ENCODE measurements at places on chromosomes 7 and 10.

GRCh38 chr10:92124616-92125143 lies 166.2 kb downstream of the CPEB3 start:
- peak; percentile 82 for DNase-seq

DNA sequence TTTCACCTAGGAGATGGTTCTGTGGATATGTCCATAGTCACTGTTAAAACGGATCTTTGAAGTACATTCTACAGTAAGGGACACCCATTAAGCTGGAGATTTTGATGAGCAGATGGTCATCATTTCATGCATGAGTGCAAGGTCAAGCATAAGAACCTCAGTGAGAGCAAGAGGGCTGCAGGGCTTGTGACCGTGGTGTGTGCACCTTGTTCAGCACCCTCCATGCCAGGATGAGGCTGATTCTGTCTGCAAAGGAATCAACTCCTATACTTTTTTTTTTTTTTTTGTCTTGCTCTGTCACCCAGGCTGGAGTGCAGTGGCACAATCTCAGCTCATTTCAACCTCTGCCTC lies 17.6 kb downstream of the PDSS1 start:
- no peak for DNase-seq

DNA sequence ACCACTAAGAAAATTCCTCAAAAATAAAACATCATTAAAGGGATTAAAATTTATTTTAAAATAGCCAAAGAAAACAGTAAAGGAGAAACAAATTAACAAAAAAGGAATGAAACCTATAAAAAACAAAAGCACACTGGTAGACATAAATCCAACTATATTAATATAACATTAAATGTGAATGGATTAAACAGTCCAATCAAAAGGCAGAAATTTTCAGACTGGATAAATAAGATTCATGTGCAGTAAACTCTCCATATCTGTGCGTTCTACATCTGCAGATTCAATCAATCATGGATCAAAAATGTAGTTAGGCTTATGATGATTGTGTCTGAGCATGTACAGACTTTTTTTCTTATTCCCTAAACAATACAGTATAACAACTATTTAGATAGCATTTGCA lies 42.6 kb downstream of the ZNF518A start:
- no peak for DNase-seq

GRCh38 chr7:99293167-99293566 lies 20.5 kb downstream of the MYH16 start:
- DNase-seq: no peak

GRCh38 chr7:55644567-55644966 lies 72.3 kb upstream of the VOPP1 start:
- DNase-seq: no peak

DNA sequence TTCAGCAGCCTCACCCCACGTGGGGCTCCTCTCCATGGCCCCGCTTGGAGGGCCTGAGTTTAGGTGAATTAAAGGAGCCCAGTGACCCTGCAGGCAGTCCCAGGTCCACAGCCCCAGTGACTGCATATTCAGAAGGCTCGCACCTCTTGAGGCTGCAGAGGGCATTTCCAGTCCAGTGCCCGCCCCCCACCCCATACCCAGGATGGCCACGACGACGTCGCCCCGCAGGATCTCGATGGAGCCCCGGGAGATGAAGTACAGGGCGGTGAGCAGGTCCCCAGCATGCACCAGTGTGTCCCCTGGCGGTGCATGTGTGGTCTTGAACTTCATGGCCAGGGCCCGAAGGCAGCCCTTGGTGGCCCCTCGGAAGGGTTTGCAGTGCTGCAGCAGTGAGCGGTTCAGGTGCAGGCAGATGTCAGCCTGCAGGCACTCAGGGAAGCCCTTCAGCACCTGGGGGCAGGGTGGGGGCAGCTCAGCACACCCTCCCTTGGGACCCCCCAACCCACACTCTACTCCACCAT lies 28.1 kb downstream of the KCNH2 start:
- DNase-seq: no peak

- no peak for DNase-seq
Measured at GRCh38 chr10:71333129-71333887, 14.2 kb downstream of the SLC29A3 start.

GRCh38 chr10:126137562-126138221 lies 241.3 kb downstream of the FANK1 start:
- DNase-seq: no peak

- DNase-seq: no peak
Measured at GRCh38 chr10:124249812-124250432, 156.5 kb upstream of the CHST15 start.

- peak; percentile 50 for DNase-seq
Measured at GRCh38 chr7:41006306-41006995, 696.4 kb downstream of the INHBA start.

- DNase-seq: no peak
Measured at GRCh38 chr7:38825721-38826440, 83.1 kb downstream of the VPS41 start.

- DNase-seq: no peak
Measured at GRCh38 chr10:6114299-6114698, 25.5 kb downstream of the RBM17 start.

DNA sequence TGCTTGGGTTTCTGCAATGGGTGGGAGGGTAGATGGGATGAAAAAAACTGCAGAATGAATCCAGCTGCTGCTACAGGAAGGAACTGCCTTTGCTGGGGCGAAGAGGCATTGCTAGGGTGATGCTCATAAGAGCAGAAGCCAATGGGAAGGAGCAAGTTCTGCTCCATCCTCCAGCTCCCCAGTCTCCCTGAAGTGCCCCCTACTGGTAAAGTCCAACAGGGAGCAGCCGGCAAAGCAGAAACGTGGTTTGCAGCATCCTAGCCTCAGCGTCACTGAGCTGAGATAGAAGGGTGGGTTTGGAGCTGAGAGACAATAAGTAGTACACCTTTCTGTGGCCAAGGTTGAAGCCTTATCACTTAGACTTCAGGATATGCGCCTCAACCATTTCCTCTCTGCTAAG lies 220.5 kb downstream of the CCSER2 start:
- no peak for DNase-seq

DNA sequence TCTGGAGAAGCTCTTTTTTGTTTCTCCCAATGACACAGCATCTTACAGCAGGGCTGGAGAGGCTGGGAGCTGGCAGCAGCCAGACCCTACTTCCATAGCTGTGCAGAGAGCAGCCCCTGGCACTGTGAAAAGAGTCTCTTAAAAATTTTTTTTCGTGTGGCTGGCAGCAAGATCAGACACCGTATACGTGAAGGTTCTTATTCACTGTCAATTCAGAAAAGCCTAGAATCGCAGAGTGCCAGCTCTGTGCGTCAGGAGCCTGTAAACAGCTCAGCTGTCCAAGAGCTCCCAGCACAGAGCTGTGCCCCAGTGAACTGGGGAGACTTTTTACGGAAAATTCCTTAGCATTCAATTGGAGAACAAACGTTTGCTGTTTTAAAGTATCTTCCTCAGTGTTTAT lies 6.5 kb downstream of the BAG3 start:
- DNase-seq: no peak

DNA sequence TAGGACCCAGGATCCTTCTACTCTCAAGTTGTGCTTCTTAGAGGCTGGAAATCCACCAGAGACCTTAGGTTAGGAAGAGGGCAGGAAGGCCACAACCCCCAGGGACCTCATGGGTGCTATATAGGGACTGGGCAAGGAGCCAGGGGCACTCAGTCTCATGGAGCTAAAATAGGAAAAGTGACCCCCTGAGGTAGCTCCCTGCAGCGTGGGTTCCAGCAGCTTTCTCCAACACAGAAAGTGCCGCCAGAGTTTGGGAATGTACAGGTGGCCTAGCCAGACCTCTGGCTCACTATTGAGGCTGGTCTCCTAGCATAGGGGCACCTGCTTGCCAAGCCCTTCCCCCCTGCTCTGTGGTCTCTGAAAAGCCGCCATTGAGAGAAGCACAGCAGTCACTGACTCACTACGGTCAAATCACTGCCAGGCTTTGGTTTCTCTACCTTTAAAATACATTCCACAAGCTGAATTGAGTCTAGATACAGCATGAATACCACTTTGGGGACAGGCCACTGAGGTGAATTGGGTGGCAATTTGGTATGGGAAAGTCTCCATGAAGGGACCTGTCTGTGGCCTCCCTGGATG lies 333.2 kb upstream of the PODXL start:
- no peak for DNase-seq

GRCh38 chr7:80859272-80859970 lies 59.4 kb downstream of the SEMA3C start:
- no peak for DNase-seq

GRCh38 chr10:97230146-97230545 lies 44.4 kb upstream of the SLIT1 start:
- no peak for DNase-seq

DNA sequence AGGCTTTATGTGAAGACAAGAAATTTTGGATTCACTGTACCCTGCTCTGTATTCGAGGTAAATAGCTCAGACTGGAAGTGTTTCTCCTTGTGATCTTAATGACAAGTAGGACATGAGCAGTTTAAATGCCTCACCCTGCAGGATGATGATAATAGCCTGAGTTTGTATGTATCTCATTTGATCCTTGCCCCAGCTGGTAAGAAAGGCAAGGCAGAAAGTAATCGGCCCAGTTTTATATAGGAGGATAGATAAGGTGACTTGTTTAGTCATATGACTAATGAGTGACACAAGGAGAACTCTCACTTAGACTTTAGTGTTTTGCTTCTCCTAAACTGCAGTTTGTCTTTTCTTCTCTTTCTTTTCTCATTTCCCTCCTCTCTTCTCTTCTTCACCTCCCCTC lies 372.6 kb downstream of the PHF14 start:
- DNase-seq: no peak

- no peak for DNase-seq
Measured at GRCh38 chr7:141960687-141961422, 12.7 kb downstream of the TAS2R38 start.

GRCh38 chr7:114312649-114313048 lies 102.0 kb upstream of the FOXP2 start:
- DNase-seq: peak; percentile 28

DNA sequence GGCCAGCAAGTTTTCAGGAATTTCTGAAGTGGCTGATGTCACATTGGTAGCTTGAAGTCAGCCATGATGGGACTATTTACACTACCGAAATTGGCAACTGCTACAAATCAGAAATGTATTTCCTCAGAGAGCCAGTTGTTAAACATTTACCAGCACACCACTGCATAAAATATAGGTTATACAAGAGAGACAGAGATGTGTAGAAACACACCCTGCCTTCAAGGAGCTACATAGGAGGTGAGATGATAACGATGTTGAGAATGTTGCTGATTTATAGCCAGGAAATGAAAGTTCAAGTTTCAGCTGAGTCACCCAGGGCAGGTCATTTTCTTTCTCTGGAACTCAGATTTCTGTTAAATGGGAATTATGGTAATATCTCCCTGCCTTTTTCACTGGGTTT lies 46.0 kb upstream of the TCF7L2 start:
- DNase-seq: no peak

DNA sequence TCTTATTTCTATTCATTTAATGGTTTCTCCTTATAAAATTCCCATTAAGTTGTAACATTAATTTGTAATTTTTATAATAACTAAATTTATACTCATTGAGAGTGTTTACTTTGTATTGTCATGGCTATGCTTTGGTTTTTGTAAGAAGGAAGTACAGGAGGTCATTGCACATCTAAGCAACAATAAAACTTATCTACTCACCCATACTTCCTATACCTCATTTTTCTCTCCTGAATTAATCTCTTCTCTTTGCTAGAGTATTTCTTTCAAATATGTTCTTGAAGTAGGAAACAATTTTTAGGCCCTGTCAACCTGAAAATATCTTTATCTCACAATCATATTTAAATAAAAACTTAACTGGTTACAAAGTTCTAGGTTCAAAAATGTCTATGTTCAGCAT lies 95.4 kb upstream of the WDR11 start:
- DNase-seq: no peak

- DNase-seq: no peak
Measured at GRCh38 chr7:116591202-116592040, 66.6 kb downstream of the CAV1 start.

GRCh38 chr7:134356421-134356936 lies 39.7 kb upstream of the SLC35B4 start:
- DNase-seq: no peak

GRCh38 chr7:66664590-66665293 lies 36.1 kb downstream of the KCTD7 start:
- DNase-seq: no peak

- no peak for DNase-seq
Measured at GRCh38 chr10:16184906-16185305, 251.9 kb upstream of the PTER start.

GRCh38 chr7:5296611-5297226 lies 14.0 kb downstream of the SLC29A4 start:
- DNase-seq: peak; percentile 7

- DNase-seq: no peak
Measured at GRCh38 chr10:118447478-118448270, 105.5 kb upstream of the FAM204A start.
